D721Med (cell line): ENCODE measurements at places on chromosomes 7 and 10.

GRCh38 chr10:71536332-71536731, 139.6 kb downstream of the CDH23 start:
- no peak for DNase-seq

DNA sequence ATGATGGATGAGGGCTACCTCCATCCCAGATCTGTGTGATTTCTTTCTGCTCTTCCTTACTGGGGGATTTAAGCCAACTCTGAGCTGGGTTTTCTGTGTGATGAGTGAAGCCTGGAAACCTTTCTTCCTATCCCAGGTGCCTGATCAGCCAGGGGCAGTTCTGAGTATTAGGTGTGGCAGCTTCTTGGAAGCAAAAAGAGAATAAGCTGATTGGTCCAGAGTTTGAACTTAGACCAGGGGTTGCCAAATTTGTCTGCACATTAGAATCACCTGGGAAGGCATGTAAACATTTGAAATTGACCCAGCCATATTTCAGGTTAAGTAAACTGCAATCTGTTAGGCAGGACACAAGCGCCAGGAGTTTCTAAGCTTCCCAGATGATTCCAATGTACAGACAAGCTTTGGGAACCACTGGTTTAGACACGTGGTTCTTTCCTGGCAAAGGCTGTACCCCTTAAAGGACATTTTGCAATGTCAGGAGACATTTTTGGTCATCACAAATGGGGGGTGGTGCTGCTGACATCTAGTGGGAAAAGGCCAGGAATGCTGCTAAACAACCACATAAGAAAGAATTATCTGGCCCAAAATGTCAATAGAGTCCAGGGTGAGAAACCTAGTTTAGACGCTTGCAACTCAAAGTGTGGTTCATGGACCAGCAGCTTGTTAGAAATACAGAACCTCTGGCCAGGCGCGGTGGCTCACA, 160.5 kb upstream of the GHITM start:
- no peak for DNase-seq

DNA sequence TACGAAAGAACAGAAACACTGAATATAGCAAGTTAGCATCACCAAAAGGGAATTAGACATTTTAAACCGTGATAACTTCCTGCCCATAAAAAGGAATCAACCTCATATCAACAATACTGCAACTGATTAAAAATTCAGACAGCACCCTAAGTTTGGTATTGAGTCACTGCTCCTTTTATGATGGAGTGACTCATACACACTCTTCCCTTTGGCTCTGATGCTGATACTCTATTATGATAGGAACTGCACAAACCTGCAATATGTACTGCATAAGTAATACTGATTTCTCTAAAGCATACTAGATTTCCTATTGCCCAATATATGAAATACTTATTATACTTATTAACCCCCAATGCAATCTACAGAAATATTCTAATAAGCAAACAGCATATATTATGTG, 118.7 kb downstream of the PARD3 start:
- no peak for DNase-seq

DNA sequence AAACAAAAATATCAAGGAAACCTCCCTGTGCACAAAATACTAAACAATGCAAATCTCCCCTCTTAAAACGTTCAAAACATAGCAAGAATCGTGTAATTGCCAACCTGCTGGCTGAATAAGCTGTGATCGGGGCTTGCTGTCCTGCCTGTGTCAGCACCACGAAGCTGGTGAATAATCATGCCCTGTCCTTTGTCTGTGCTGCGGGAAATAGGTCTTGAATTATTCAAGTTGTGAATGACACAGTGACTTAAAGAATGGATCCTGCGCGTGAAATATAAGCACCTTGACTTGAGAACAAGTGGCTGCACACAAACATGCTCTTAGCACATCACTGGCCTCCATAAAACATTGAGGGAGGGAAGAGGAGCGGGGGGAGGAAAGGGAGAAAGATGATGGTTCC, 130.2 kb downstream of the OAT start:
- no peak for DNase-seq

- DNase-seq: no peak
These were observed 4.6 kb downstream of the STEAP2 start for GRCh38 chr7:90216080-90216674.

DNA sequence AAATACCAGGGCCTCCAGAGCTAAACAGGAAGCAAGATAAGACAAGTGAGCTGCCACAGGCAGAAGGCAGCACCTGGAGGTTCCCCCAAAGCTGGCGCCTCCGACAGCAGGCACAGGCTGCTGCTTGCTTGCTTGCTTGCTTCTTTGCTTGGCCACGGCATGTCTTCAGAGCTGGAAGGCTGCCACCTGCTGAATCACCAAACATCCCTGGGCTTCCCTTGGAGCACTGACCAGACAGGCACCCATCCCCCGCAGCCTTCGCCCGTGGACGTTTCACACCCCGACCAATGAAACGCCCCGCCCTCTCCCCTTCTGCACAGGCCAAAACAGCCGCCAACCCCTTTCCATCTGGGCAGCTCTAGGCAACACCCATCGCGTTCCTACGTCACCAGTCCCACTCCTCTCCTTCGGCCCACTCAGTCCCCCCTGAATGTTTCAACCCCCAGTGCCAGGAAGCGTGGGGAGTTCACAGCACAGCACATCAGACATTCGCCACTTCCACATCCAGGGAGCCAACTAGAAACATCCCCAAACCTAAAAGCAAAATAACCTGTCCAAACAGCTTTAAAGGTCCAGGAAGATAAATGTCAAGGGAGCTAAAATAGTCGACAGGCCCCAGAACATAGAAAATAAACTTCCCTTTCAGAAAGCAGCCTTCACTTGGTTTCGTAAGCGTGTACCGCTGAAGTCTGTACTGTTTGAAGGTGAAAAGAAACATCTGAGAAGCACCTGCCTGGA, 1.6 kb downstream of the SGMS1 start:
- DNase-seq: no peak

DNA sequence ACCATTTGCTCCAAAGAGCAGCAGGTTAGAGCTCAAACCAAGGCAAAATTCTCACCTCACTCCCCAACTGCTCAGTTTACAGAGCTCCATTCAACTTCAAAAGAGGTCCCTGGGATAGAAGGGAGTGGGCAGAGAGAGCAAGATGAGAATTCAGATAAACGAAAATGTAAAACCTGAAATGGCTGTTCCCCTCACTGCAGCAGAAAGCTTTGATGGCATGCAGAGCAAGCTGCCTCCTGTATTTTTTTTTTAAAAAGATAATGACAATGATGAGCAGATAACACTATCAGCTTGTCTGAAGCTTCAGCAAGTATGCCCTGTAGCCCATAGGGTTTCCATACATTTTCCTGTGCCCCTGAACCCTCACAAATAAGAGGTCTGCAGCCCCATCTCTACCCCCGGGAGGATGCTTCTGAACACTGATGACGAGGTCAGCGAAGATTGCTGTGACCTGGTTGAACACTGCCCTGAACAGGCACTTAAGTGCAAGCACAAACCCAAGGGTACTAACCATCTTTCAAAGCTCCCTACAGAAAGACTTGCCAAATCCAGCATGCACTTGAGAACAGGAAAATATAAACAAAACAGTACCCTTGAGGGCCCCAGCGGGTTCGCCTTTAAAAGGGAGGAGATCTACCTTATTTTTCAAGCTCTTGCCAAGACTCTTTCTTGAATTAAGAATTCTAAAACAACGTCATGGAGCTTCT, 81.3 kb downstream of the GLI3 start:
- DNase-seq: no peak

- DNase-seq: no peak
These were observed 12.5 kb upstream of the ARPC1A start for GRCh38 chr7:99313204-99313573.

GRCh38 chr10:122276611-122277208, 5.6 kb downstream of the BTBD16 start:
- DNase-seq: no peak

GRCh38 chr7:7795203-7795602, 76.8 kb upstream of the RPA3 start:
- no peak for DNase-seq

DNA sequence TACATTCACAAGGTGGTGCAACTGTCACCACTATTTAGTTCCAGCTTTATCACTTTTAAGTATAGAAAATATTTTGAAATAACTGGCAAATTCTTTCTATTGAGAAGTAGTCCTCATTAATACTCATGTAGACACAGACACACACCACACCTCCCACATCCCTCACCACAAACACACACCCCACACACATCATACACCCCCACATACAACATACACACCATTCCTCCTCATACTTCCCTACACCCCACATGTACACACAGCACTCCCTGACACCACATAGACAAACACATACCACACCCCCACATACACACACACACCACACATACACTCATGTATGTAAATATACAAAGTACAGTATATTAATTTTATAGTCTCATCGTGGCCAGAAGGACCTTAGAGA, 178.8 kb downstream of the LRMDA start:
- DNase-seq: no peak

- no peak for DNase-seq
These were observed 54.3 kb downstream of the SLC16A9 start for GRCh38 chr10:59655309-59655708.

- no peak for DNase-seq
These were observed 87.5 kb downstream of the ANKRD7 start for GRCh38 chr7:118312051-118312450.
